ENCODE measurements at places on chromosomes 7 and 10. TPM values are rescaled to one million over a fixed set of nuclear protein-coding genes. Genes with fewer than 3 reads are reported as not detected.

DNA sequence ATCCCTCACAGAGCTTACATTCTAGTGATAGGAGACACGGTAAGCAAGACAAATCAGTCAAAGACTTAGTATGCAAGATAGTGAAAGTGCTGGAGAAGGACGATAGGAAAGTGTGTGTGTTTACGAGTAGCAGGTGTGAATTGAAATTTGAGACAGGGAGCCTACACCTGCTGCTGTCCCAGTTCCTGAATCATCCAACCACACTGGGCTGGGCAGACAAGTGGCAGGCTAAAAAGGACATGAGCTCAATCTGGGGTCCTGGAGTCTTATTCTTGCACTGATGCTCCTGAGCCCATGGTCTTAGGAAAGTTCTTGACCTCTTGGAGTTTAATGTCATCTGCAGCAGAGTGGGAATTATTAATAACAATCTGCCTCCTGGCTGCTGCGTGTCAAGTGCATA, 16.2 kb downstream of the RBP3 start:
- no peak for DNase-seq

DNA sequence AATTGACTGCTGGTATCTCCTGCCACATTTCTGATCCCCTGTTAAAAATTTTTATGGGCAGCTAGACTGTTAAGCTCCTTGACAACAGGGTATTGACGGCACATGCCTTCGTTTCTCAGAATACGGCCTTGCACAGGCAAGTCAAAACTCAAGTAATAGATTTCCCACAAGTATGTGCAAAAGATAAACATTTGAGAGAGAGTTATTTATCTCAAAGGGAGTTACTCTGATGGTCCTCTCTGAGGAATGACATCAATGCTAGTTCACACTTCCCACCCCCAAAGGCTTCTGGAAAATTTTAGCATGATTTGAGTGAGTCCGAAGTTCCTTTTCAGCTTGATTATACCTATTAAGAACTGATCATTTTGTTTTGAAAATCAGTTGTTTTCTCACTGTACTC, 71.9 kb downstream of the JCAD start:
- DNase-seq, result no peak

Gene SPDYE11
- total RNA-seq, result not detected

DNA sequence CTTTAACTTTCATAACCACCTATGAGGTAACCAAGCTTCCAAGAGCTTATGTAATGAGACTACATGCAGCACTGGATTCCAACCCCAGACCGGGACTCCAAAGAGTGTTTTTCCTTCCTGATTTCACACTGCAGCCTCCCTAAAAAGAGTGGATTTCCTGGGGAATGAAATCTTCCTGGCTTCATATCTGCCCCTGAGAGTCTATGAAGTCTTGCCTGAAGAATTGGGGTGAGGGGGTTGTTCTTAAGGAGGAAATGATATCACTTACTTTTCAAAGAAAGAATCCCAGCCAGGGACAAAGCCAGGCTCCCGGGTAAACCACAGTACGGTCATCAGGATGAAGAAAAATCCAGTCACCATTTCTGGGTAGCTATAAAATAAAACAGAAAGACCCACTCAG, 29.7 kb downstream of the STMP1 start:
- no peak for DNase-seq

DNA sequence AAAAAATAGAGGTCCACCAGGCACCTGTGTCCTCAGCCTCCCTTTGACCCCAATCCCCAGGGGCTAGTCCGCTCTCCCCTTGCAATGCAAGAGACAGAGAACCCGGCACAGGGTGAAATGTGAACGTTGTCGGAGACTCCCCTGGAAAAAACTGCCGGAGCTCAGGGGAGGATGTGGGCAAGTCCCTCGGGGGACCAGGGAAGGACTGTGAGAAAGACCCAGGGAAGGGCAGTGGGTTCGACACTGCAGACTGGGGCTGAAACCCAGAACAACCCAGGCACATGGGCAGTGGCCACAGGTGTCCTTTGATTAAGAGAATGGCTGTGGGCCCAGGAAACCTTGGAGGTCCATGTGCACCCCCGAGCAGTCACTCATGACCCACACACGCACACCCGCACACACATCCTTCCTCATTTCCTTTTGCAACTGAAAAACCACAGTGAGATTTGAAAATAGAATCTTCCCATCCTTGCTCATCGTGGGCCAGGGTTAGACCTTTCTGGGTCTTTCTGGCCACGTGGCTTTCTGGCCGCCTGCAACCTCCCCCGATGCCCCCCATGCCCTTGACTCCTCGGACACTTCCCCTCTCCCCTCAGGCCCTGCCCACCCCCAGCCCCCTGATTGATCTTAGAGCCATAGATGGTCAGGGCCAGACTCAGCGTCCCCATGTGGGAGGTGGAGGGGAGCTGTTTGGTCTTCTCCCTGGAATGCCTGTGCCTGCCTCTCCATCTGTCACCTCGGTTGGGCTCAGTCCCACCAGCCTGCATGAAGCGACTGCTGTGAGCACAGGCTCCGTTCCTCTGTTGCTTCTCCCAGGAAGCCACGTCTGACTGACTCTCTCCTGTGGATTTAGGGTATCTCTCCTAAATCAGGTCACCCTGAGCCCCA, 7.9 kb downstream of the LAT2 start:
- DNase-seq, result no peak

DNA sequence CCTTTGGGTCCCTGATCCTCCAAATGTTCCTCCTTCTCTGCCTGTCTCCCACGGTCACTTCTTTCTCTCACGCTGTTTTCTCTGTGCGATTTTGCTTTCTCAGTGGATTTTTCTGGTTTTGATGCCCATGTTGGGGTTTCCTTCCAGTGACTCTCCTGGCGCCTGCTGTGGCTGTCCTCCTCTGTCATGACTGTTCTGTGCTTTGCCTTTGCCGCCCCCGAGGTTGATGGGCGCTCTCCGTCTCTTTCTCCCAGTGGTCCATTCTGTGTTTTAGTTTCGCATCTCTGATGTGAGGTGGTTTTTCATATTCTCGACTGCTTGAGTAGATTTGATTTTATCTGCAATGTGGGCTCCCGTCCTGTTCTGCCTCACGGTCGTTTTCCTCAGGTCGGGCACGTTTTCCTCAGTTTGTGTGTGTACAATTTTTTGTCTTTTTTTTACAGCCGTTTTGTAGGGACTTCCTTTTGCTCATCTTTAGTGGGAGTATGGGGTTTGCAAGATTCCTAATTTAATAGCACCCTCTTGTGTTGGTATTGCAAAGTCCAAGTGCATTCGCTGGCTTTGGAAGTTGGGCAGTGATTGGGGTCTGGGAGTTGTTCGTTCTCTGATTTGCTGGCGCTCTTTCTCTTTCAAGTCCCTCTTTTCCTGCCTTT, 100.0 kb downstream of the INPP5A start:
- peak; percentile 80 for DNase-seq

DNA sequence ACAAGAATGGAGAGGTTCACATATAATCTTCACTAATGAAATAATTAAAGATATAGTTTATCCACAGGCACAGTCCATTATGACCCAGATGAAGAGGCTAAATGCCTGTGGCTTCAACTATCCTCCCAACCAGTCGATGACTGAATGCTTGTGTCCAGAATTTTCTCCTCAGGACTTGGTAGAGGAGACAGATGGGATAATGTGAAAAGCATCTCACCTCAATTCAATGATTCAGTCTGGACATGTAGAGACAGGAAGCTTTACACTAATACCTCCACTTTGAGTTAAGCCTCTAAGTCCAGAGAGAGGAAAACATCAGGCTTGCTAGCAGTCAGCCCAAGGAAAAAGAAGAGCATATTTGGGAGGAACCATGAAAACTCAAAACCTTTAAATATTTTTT, 59.1 kb upstream of the COL1A2 start:
- DNase-seq, result no peak

Gene GCC1
- 14.8 TPM for total RNA-seq

Gene RARRES2
- total RNA-seq, result 47.6 TPM

GRCh38 chr7:114182837-114183236, 231.8 kb upstream of the FOXP2 start:
- DNase-seq, result no peak

Gene WNT8B
- not detected for total RNA-seq

Gene MLLT10
- total RNA-seq, result 66.4 TPM

DNA sequence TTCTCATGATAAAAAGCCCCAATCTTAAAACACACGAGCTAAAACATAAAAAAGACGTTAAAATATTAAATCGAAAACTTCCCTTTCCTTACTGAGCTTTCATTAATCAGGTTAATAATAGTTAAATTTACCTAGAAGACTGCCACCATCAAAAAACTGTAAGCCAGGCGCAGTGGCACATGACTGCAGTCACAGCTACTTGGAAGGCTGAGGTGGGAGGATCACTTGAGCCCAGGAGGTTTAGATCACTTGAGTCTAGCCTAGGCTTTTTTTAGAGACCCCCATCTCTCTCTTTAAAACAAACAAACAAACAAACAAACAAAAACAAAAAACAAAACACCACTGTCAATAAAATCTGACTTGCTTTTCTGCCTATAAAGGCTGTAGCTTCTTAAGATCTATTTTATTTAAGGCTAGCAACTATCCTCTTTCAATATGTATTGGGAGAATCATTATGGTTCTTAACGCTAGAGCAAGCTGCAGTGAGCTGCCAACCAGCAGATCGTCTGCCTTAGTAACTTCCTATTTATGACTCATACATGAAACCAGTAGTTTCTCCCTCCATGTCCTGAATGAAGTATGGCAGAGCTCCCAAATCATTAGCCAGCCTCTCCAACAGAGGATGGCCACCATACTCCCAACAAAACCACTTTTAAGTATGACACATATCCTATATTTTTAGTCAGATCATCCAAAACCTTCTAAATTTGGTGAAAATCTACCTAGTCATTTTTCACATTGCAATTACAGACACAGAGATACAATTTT, 163.7 kb downstream of the SRPK2 start:
- no peak for DNase-seq

DNA sequence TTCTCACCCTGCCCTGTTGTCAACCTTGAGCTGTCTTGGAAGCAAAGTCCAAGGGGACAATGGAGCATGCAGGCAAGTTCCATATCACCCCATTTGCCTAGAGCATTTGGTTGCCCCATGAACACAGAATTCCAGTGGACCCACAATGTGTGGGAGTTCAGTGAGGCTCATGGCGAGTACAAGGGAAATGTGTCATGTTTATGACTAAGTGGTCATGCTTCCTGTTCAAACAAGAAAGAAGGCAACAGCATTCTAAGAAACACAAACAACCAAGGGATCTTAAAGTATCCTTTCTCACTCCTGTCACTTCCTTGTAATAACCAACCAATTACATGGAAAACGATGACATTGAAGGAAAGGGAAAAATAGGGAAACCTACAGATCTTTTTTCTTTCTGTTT, 513.0 kb downstream of the INHBA start:
- no peak for DNase-seq

DNA sequence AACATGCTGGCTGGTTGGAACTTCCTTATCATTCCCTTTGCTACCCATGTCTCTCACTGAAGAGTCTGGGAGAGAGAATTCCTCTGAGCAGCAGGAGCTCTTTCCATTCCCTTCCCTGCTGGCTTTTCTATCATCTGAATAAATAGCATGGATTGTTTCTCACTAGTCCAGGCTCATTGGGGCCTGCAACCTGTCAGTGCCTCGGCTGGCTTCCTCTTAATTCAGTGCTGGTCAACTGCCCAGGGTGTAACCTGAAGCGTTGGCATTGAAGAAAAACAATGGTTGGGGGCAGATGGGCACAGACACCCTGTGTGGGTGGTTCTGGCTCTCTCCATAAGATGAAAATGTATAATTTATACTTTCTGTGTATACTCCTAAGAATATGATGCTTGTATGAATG, 155.6 kb downstream of the ANLN start:
- DNase-seq, result no peak

DNA sequence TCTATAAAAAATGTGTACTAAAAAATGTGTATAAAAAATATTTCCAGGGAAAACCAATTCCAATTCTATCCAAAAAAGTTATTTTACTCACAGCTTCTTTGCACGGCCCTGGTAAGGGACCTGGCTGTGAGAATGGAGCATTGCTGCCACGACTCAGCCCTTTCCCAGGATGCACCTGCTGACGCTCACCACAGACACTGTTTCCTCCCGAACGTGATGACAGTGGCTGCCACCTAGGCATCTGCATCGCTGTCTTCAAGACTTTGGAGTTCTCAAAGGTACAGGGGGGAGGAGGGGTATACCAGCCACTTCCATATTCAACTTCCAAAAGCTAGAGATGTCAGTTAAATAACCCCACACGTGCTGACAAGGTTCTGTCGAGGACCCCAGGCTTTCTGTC, 23.9 kb upstream of the PTPRN2 start:
- DNase-seq, result no peak

DNA sequence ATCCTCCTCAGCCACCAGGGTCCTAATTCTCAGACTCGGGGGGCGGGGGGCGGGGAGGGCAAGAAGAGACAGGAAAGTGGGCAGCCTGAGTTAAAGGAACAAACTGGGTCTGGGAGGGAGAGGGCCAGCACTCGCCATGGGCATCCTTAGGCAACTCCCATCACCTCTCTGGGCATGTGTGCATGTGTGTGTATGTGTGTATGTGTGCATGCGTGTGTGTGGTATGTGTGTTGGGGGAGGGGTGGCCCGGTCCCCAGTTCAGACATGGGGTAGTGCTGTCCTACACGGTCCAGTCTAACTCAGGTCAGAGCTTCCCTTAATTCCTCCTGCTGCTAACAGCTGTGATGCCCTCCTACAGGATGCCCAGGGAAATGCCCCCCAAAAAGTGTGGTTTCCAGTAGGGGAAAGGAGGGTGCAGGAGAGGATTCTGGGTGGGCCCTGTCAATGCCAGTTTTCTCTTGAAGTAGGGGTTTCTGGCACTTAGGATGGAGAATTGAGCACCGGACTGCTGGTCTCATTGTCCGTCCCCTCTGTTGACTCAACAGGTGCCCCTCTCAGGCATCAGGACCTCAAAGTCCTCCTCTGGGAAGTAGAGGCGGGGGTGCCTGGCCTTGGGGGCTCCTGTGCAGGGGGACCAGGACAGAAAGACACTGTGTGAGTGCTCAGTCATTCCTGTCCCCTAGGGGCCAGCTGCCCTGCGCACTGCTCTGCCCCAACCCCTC, 15.1 kb upstream of the ZMIZ1 start:
- no peak for DNase-seq

GRCh38 chr10:66321723-66322665, 603.8 kb upstream of the LRRTM3 start:
- no peak for DNase-seq

- DNase-seq, result no peak
Measured at GRCh38 chr7:120550494-120551048, 277.6 kb downstream of the KCND2 start.

Gene FAS
- total RNA-seq, result 0.31 TPM

Gene CCDC136
- total RNA-seq, result 51.2 TPM

GRCh38 chr7:81608748-81609382, 161.0 kb downstream of the HGF start:
- no peak for DNase-seq
